ENCODE measurements at places on chromosomes 5 and 9. TPM values are rescaled to one million over a fixed set of nuclear protein-coding genes. Genes with fewer than 3 reads are reported as not detected.

DNA sequence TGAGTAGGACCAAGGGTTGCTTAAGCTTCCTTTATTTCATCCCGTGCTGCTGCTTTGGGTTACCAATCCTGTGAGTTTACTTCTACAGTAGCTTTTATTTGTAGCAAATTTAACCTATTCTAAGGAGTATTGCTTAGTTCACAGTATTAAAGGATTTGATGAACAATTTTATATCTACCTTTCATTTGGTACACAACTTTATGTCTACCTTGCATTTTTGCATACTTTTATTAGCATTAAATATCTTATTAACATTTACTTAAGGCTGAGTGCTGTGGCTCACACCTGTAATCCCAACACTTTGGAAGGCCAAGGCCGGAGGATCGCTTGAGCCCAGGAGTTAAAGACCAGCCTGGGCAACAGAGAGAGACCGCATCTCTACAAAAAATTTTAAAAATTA, 4.2 kb downstream of the GTF3C4 start:
- DNase-seq, result no peak

GRCh38 chr5:180345781-180346180, 7.4 kb downstream of the GFPT2 start:
- DNase-seq, result no peak

DNA sequence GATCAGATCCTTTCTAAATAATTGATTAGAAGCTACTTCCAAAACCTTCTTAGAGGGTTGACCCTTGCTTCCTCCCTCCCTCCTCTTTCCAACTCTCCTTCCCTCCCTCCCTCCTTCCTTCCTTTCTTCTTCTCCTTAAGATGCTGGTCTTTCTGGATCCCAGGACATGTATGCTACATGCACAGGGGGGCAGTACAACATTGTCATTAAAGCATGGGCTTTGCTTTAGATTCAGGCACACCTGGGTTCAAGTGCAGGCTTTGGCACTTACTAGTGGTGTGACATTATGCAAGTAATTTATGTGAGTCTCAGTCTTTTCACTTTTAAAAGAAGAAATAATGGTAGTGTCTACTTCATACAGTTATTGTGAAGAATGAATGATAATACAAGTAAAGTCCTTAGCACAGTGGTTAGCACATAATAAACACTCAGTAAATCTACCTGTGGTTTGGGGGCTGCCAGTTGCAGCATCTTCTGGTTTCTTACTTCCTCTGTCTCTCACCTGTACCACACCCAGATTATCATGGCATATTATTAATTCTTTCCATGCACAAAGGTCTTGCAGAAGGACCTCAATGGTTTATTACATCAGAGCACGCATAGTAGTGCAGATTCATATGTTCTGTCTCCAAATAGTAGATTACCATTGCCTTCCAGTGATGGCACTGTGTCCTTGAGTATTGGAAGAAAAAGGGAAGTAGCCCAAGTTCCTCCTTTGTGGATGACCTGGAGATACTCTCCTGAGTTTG, 154.1 kb downstream of the ARHGAP26 start:
- peak; percentile 27 for DNase-seq

GRCh38 chr5:125061726-125062125, 315.3 kb upstream of the ZNF608 start:
- DNase-seq, result no peak

DNA sequence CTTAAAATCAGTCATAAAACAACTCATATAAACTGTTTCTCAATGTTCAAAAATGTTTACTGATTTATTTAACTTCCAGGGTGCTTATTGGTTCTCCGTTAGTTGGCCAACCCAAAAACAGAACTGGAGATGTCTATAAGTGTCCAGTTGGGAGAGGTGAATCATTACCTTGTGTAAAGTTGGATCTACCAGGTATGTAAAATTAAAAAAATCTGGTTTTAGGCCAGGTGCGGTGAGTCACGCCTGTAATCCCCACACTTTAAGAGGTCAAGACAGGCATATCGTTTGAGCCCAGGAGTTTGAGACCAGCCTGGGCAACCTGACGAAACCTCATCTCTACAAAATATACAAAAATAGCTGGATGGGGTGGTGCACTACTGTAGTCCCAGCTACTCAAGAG, 73.7 kb downstream of the ITGA1 start:
- no peak for DNase-seq

- no peak for DNase-seq
Measured at GRCh38 chr5:16558984-16559629, 57.7 kb downstream of the RETREG1 start.

GRCh38 chr5:179858241-179858585, 404 bp downstream of the MRNIP start:
- DNase-seq, result no peak

DNA sequence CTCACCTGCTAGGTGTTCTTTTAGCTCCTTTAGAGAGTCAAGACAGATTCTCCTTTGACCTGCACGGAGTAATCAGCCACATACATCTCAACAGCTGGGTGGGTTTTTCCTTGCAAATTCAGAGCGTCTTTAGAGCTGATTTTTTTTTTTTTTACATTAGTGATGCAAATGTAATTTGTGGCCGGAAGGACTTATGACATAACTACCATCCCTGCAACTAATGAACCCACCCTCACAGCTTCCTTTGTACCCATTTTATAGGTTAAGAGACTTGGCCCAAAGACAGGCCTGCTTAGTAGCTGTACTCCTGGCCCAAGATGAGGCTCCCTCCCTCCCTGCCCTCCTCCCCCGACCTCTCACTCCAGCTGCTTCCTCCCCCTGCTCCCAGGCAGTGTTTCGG, 69.9 kb upstream of the NIPAL4 start:
- DNase-seq, result no peak

- DNase-seq, result no peak
Measured at GRCh38 chr5:151622367-151623088, 31.4 kb upstream of the FAT2 start.

- DNase-seq, result no peak
Measured at GRCh38 chr9:123115146-123115913, 81.9 kb downstream of the GPR21 start.

GRCh38 chr5:65037831-65038815, 269.4 kb downstream of the CWC27 start:
- DNase-seq, result no peak

GRCh38 chr5:60929024-60929423, 15.8 kb downstream of the ERCC8 start:
- DNase-seq, result no peak

- no peak for DNase-seq
Measured at GRCh38 chr5:169114466-169115065, 186.4 kb downstream of the SLIT3 start.

DNA sequence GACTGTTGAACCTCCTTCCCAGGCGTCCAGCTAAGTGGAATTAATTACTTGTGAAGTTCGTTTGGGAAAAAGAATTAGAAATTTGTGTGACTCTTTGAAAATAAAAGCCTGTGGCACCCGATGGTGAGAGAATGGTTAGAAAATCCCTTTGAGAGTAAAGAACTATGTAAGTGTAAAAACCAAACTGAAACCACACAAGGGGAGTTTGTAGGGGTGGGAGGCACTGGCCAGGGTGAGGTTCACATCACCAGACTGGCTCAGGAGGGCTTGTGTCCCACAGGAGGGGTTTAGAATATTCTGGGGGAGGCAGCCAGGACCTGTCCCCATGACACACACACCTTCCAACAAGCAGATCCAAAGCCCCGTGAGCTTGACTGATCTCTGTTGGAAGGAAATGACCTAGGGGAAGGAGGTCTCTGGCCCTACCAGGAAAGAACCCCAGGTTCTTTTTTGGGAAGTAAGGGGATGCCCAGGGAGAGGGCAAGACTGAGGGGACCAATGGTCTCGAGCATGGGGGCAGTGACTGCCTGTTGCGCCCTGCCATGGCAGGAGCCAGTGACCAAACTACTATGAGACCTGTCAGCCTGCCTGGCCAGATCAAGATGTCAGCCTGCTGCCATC, 4.3 kb downstream of the SPATA24 start:
- DNase-seq, result no peak

DNA sequence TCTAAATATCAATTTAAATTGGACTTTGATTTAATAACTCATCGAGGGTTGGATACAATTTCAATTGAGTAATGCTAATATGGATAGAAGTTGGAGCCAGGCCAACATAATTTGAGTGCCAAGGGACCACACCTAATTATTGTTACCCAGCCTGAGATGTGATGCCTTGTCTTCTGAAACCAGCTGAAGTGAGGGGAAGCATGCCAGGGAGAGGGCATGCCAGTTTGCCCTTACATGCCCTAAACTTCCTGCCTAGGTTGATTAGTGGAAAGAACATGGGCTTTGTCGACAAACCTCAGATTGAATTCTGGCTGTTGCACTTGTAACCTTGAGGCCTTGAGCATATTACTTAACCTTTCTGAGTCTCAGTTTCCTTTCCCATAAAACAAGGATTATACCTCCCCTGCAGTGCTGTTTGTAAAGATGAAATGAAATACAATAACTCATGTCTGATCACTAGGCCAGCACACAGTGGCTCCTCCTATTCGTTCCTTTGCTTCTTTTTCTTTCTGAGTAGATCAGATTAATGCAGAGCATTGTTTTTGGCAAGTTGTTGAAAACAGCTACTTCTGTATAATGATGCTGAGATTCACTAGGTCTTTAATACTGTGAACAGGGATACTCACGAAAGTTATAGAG, 412.8 kb downstream of the TLE4 start:
- peak; percentile 72 for DNase-seq

- DNase-seq, result peak; percentile 56
Measured at GRCh38 chr5:93929131-93929530, 187.7 kb upstream of the POU5F2 start.

DNA sequence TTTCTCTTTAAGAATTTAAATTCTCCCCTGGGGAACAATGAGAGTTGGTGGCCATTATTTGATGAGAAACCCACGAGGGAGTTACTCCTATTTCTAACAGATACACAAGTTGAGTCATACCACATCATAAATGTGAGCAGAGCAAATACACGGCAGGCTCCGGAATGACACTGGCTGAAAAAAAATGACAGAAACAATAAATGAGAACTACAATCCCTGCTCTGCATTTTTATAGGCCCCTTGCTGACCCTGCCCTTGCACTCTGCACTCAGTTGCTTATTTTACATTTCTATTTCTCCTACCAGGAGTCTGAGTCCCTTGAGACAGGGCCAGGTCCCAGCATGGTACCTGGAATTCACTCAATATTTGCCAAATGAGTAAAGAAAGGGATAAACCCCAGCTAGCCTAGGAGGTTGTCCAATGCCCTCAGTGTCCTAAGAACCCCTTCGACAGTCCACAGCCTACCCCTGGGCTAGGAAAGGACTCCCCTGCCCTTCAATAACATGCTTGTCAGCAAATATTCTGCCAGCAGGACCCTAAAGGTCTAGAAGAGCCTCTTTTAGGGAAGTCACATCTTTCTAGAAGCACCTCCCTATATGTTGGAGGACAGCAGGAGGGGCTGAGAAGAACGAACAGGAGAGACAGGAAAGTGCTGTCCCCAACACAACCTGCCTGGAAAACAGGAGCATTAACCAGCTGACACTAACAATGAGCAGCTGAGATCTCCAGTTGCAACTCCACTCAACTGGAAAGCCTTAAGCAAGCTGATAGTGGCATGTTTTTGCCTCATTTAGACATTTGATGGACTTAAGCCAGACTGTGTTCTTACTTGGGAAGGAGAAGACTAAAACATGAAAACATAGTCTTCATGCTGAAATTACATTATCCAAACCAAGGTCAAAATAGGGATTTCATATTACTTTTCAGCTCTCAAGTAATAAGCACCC, 191.2 kb downstream of the ACTL7B start:
- DNase-seq, result peak; percentile 26

DNA sequence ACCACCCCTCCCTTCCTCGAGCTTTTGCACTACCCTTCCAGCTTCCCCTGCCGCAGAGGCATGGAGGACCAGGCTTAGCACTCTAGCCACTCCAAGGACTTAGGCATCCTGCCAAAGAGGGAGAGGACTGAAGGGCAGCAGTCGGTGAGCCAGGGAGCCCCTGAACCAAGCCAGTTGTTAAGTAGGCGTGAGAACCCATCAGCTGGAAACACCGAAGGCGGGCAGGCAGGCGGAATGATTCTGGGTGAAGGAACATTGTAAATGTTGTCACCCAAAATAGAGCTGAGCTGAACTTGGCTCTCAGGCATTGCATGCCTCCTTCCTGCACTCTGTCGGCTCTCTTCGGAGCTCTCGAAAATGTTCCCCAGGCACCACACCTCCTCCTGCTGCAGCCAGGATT, 42.8 kb downstream of the NRG2 start:
- DNase-seq, result peak; percentile 26

The RNF130 gene
- 32.4 TPM for total RNA-seq

The CCDC192 gene
- not detected for total RNA-seq
